Small intestine (tissue), 16 donors: ENCODE measurements at places on chromosomes 16 and 17. TPM values are rescaled to one million over a fixed set of nuclear protein-coding genes. Genes with fewer than 3 reads are reported as not detected.
A peak's percentile ranks its signal among the peaks of the same experiment; 100 is the strongest.

DNA sequence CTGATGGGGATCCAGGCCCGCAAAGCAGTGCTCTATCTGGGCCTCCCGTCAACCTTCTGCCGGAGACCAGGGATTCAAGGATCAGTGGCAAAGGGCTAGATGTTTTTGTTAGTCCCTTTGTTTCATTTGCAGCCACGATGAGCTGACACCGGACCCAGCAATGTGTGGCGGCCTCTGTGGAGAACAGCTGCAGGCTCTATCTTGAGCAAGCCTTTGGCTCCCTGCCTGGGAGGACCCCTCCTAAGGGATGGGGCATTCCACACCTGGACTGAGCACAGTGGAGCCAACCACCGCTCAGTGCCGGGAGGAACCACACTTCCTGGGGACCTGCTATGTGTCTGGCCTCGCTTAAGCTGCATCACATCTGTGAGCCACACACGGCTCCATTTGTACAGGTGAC, 215.8 kb downstream of the RBFOX3 start:
- no peak for DNase-seq

- DNase-seq, result no peak
Measured at GRCh38 chr17:8413938-8414337, 16.3 kb upstream of the RNF222 start.

DNA sequence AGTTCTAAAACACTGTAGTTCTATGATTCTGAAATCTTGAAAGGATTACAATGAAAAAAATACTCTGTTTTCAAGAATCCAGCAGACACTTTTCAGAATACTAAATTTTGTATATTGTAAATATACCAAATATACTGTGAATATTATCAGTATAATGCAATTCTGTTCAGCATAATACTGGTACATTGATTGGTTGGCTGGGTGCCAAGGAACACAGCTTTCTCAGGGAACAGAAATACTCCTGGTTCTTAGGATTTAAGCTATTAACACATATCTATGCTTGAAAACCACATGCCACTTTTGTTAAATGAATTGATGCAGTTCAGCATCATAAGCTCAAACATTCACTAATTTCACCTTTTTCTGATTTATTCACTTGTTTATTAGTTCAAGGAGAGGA, 2.5 kb upstream of the GINS3 start:
- no peak for DNase-seq

DNA sequence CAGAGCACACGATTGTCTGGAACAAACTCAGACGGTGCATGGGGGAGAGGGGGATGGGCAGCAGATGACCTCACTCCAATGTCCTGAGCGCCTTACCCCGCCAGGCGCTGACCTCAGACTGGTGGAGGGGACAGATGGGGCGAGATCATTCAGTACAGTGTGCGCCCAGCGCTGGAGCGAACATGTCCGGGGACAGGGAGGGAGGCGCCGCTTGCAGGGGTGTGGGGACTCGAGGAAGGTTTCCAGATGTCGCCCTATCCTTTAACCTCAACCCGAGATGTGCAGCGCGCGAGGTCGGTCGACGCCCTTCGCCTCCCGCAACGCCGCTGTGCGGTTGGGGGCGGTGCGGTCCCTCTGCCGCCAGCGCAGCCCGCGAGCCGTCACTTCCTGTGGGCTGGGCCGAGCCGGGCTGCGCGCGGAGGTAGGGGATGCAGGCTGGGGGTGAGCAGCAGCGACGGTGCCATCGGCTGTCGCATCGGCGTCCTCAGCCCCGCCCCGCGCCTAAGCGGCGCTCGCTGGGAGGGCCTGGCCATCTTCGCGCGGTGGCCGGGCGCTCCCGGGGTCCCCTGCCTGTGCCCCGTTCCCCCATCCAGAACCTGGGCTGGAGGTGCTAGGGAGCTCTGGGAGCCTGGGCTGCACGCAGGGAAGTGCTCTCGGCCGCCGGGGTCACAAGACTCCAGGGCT, 5.3 kb upstream of the CDR2L start:
- DNase-seq, result peak; percentile 74

- DNase-seq, result no peak
Measured at GRCh38 chr17:81207610-81208581, 14.9 kb downstream of the CEP131 start.

Gene CSH2
- polyA plus RNA-seq, result not detected

Gene C17orf67
- 41.9 TPM for polyA plus RNA-seq

Gene NPW
- polyA plus RNA-seq, result 0.81 TPM

Gene ATP2C2
- polyA plus RNA-seq, result 45.7 TPM
